ENCODE measurements at places on chromosomes 2 and 18. TPM values are rescaled to one million over a fixed set of nuclear protein-coding genes. Genes with fewer than 3 reads are reported as not detected.

DNA sequence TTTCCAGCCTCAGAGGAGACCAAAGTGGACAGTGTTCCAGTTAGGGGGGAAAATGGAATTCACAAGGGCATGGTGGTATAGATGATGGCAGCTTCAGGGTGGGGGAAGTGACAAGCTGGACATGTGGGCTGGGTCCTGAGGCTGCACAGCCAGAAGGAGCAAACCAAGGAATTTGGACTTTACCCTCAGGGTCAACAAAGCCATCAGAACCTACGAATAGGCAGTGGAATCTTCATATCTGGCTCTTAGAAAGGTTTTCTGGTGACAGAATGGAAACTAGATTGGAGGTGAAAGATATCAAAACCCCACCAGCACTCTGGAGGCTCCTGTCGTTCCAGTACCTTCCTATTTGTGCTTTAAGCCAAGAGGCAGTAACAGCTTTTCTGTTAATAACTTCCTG is 127.1 kb downstream of the SETBP1 start:
- DNase-seq: no peak

DNA sequence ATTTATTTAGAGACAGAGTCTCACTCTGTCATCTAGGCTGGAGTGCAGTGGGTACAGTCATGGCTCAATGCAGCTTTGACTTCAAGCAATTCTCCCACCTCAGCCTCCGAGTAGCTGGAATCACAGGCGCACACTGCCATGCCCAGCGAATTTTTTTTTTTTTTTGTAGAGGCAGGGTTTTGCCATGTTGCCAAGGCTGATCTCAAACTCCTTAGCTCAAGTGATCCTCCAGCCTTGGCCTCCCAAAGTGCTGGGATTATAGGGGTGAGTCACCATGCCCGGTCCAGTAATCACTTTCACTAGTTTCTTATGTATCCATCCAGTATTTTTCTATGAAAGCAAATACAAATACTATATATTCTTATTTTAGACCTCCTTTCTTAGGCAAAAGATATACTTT is 24.0 kb downstream of the PRKAG3 start:
- DNase-seq: no peak

DNA sequence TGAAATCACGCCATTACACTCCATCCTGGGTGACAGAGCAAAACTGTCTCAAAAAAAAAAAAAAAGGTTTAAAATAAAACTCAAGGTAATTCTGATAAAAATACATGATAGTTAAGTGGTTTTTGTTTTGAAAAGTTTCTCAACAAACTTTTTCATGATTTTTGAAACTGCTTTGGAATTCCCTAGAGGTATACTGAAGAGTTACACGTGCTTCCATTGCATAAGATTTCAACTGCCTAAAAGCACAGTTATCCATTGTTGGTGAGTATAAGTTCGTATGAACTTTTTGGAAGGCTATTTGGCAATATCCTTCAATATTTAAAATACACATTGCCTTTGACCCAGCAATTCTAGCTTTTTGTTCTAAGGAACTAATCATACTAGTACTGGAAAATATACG is 74.9 kb downstream of the USP34 start:
- no peak for DNase-seq

GRCh38 chr18:74946646-74947375 is 262.1 kb downstream of the PTGR3 start:
- no peak for DNase-seq

DNA sequence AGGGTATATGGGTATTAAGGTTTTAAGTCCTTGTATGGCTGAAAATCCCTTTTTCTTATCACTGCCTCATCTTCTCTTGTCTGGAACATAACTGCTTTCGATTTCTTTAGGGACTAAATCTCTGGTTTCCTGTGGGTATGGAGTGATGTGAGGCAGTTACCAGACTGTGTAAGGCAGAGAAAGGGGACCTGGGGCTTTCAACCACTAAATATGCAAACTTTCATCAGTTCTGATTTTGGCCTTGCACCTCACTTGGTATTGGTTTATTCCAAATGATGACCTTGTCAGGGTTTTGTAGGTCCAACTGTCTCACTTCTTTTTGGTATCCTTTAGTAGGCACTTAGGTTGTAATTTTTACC is 9.3 kb downstream of the MAP4K4 start:
- DNase-seq: no peak

DNA sequence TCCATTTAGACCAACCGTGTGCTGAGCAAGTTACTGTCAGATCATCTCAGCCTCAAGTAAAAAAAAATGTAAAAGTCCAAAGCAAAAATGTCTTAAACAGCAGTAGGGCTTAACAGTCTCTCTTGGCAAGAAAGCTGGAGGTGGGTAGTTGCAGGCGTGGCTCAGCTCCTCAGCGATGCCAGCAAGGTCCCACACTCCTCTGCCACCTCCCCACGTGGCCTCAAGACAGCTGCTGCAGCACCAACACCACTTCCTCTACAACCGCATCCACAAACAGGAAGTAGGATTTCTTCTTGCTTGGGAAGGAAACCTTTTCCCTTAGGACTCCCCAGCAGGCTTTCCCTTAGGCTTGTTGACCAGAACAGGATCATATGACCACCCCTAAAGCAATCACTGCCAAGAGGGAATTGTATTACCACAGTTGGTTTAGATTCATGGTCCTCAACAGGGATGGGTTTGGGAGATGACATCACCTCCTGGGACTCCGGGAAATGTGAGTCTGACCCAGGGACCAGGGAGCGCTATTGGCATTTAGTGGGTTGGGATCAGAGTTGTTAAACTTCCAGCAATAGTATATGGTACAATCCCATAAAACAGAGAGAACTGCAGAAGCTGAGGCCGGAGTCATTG is 97.1 kb downstream of the MAPK4 start:
- DNase-seq: no peak

- no peak for DNase-seq
These were observed 135.0 kb downstream of the HDAC4 start for GRCh38 chr2:239265681-239266433.

DNA sequence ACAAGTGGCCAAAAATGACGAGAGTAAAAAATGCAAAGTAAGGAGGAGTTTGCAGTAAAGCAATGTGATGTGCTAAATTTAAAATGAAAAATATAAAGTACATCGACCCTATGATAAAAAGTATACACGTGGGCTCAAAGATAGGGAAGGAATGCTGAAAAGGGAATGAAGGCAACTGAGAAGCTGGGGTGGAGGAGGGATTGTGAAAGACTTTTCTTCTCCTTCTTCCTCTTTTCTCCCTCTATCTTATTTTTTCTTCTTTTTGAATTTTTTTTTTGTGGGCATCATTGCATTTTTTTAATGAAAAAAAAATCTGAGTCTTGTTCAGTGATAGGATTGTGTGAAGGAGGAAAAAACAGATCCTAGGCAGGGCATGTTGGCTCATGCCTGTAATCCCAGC is 57.6 kb upstream of the STK17B start:
- DNase-seq: no peak

DNA sequence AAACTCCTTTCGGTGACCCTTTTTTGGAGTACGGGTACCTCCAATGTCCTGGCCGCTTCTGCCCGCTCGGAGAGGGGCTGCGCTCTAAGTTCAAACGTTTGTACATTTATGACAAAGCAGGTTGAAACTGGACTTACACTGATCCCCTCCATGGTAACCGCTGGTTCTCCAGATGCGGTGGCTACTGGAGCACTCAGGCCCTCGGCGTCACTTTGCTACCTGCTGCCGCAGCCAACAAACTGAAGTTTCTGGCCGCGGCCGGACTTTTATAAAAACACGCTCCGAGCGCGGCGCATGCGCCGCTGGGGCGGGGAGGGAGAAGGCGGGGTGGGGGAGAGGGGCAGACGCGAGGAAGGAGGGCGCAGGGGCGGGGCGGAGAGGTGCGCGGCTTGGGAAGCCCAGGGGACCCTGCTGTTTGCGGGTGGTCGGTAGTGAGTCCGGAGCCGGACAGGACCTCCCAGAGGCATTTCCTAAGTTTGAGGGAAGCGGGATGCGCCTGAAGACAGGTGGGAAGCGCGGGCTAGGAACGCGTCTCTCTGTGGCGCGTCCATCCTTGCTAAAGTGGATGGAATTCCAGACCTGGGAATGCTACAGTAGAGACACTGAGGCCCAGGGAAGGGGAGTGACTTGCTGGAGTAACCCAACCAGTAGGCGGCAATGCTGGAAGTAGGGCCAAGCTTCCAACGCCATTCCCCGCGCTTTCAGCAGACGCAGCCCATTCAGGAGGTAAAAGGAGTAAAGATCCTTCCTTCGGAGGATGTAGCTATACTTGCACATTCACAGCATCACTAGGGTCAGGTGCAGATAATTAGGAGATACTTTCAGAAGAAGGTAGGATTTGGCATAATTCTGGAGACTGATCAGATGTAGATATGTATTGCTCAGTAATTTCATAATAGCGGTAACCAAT is at the start of gene CXCR4:
Gene CXCR4, minus strand, starts transcription at position 241 of the 910 bp plus-strand sequence. Its CDS starts 89 bp downstream, at position 152.
- peak; percentile 91 for DNase-seq

GRCh38 chr2:123165616-123166015 is 859.5 kb upstream of the CNTNAP5 start:
- DNase-seq: no peak

DNA sequence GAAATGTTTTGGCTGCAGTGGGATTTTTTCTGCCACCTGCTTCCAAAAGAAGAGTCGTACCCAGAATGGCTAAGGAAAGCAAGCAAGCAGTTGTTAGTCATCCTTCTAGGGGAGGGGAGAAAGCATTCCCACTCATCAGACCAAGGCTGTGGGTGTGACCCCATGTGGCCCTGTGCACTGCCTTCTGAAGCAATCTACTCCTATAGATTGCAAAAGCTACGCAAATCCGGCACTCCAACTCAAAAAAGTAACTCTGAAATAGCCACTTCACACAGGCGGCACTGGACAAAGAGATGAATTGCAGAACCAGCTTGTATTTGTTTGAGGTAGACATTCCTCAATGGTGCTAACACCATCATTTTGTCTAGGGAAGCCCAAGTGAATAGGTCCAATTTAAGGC is 44.3 kb downstream of the ST3GAL5 start:
- DNase-seq: no peak

- no peak for DNase-seq
These were observed 204.7 kb upstream of the PID1 start for GRCh38 chr2:229475778-229476177.

GRCh38 chr2:201432038-201432620 is 19.1 kb downstream of the TRAK2 start:
- DNase-seq: no peak

DNA sequence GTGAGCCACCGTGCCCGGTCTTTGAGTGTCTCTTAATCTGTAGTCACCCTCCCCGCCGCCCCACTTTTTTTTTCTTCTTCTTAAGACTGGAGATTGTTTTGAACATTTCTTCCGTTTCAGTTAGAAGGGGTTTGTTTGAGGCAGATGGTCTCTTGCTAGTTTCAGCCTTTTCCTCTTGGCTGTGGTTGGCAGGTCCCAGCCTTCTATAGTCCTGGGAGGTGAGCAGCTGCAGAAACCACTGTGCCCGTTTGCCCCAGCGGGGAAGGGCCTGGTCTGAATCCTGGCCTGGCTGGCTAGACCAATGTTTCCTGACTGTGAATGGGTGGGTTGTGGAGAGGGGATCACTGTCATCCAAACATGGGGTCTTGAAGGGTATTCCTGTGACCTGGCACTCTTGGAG is 30.1 kb upstream of the MCFD2 start:
- no peak for DNase-seq

- DNase-seq: no peak
These were observed 60.4 kb upstream of the HAAO start for GRCh38 chr2:42852798-42853197.

DNA sequence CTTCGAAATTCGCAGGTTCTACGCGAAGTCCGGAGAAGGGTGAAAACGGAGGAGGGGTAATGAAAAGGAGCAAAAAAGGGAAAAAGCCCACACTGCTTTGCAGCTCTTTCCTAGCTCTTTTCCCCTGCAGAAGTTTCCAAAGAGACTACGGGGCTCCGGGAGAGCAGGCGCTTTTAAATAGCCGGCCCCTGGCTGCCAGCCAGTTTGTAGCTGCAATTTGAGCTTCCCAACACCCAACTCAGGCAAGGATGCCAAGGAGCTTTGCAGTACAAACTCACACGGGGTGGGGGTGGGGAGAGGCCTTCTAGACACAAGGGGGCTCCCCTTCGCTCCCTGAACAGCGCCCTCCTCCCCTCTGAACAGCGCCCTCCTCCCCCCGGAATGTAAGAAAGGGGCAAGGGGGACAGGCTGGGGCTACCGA is at the start of gene IGFBP5:
Gene IGFBP5, minus strand, starts transcription at position 149 of the 421 bp plus-strand sequence. CDS start 774 bp downstream, outside the sequence.
- DNase-seq: no peak

GRCh38 chr18:59918320-59918755 is 18.5 kb downstream of the PMAIP1 start:
- DNase-seq: no peak

DNA sequence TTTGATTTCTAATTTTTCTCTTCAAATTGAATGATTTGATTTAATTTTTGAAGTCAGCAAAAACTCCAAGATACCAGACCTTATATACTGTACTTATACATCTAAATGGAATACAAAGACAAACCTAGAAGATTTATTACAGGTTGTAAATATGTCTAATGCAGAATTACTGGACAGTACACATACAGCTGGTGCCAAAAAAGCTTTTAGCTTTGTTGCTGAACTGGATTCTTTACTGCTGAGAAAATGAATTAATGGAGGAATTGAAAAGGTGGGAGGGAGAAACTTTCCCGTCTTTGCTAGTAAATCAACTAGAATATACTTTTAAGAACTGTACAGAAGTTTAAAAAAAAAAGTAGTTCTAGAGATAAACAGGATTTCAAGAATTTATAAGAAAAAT is 17.5 kb downstream of the C1D start:
- no peak for DNase-seq

DNA sequence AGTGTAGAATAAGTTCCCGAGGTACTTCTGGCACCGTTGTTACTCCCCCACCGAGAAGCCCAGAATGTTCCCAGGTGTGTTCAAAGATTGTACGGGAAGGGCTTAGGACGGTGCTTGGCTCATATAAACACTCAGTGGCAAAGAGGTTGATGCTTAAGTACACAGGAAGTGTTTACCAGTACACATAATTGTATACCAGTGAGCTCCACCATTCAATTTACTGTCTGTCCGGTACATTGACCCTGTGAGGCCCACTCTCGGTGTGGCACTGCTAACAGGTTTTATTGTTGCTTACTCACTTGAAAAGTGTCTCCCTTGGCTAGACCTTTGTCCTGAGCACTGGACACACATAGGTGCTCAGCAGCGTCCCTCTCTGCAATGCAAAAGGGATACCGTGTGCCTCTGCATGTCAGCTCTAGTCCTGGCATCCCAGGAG is 191.0 kb downstream of the NEDD4L start:
- no peak for DNase-seq

The CCDC178 gene
- total RNA-seq: not detected

The DNER gene
- total RNA-seq: not detected

The MAPRE3 gene
- total RNA-seq: 4.2 TPM

The NYAP2 gene
- 0.04 TPM for total RNA-seq

The SCTR gene
- not detected for total RNA-seq

The WDSUB1 gene
- total RNA-seq: 10.3 TPM

The SP140 gene
- 77.7 TPM for total RNA-seq

The CPS1 gene
- total RNA-seq: 3.7 TPM

The SNRPD1 gene
- 135 TPM for total RNA-seq

The CRYGD gene
- not detected for total RNA-seq

Measured in activated naive CD4-positive, alpha-beta T cell treated with anti-CD3 and anti-CD28 coated beads, Interleukin-2, amount 50 U/mL, for 72 hours (primary cell).